8988T (cell line): ENCODE measurements at places on chromosomes 7 and 10.

DNA sequence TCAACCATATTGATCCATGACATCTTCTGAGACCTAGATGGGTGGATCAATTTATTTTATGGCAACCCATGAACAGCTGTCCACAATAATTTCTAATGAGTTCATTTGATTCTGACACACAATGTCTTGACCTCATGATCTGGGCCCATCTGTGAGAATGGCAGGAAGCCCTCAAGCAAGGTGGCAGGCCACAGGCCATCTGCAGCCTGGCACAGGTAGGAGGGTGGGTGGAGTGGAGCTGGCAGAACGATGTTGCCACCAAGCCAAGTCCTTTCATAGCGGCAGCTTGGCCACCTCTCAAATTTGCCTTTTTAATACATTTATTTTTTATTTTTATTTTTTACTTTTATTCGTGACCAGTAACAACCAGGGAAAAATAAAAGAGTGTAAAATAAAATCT lies 1181.6 kb upstream of the SORCS1 start:
- no peak for DNase-seq

DNA sequence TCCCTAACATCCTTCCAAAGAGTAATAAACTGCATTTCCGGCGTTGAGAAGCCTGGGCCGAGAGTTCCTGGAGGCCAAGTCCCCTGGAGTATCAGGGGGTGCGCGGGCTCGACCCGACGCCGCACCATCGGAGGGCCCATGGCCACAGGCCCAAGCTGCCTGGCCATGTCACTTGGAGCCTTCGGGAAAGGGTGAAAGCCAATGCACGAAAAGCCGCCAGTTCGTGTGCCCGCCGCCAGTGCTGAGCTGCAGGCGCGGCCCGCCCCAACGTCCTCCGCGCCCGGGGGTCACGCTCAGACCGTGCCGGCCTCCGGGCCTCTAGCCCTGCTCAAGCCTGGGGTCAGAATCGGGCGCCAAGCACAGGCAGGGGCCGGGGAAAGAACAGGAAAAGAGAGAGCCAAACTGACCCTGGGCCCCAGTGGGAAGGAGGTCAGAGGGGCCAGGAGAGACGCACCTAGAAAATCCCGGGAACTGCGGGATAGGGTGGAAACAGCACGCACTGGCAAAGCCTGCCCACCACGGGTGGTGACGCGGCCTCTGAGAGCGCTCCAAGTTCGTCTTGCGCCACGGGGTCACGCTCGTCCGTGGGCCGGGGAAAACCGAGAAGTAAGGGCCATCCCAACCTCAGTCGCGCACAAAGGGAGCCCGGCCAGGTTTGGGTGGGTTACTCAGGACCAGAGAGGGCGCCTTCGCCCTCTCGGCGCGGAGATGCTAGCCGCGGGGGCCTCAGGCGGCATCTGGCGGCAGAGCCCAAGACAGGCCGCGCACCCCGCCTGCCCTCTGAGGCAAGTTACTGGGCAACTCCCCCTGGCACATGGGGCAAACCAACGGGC lies 4.2 kb upstream of the EBF3 start:
- no peak for DNase-seq

GRCh38 chr10:124157271-124157681 lies 63.9 kb upstream of the CHST15 start:
- no peak for DNase-seq

- DNase-seq, result no peak
These were observed 55.0 kb upstream of the JCAD start for GRCh38 chr10:30114401-30114800.

DNA sequence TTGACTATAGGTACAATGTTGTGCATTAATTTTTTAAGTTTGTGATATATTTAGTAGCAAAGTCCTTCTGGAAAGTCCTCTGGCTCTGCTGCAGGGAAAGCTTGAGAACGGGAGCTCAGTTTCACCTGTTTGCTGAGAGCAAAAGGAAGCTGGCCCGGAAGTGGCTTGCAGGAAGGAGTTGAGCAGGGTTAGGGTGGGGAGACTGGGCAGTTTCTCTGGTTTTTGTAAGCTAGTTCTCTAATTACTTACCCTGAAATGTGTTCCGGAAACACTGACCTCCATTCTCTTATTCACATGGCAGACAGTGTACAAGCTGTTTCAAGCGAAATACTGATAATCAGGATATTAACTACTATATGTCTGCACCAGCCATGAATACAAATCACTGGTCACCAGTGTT lies 22.3 kb downstream of the MAP3K8 start:
- no peak for DNase-seq

DNA sequence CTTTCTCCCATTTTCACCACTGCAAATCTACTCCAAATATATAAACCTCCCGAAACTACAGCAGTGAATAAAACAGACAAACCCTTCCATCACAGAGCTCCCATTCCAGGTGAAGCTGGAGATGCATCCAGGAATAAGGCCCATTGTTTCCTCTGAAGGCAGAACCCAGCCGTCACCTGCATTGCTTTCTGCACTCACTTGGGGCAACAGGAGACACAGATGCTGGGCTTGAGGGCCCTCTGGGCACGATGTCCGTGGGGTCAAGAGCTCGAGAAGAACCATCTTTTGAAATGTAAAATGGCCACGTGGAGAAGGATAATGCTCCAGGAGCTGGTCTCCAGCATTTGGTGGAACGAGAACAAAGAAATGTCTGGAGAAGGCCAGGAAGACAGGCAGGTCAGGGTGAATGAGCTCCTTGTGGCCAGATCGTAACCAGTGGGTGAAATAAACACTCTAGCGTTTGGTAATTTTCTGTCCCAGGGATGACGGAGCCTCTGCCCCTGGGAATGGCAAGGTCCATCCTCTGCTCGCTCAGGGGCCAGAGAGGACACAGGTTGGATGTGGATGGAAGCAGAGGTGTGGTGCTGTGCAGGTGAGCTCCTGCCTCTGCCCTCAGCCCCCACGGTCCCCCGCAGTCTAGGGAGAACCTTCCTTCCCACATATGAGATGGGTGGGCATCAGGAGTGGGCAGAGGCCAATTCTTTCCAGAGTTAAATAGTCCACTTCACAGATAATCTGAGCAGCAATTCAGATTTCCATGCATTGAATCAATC lies 556.1 kb downstream of the DNAJB6 start:
- DNase-seq, result no peak

- DNase-seq, result no peak
These were observed 71.4 kb downstream of the RGS10 start for GRCh38 chr10:119470920-119471702.

- no peak for DNase-seq
These were observed 321.3 kb upstream of the GALNT17 start for GRCh38 chr7:70810558-70811139.

DNA sequence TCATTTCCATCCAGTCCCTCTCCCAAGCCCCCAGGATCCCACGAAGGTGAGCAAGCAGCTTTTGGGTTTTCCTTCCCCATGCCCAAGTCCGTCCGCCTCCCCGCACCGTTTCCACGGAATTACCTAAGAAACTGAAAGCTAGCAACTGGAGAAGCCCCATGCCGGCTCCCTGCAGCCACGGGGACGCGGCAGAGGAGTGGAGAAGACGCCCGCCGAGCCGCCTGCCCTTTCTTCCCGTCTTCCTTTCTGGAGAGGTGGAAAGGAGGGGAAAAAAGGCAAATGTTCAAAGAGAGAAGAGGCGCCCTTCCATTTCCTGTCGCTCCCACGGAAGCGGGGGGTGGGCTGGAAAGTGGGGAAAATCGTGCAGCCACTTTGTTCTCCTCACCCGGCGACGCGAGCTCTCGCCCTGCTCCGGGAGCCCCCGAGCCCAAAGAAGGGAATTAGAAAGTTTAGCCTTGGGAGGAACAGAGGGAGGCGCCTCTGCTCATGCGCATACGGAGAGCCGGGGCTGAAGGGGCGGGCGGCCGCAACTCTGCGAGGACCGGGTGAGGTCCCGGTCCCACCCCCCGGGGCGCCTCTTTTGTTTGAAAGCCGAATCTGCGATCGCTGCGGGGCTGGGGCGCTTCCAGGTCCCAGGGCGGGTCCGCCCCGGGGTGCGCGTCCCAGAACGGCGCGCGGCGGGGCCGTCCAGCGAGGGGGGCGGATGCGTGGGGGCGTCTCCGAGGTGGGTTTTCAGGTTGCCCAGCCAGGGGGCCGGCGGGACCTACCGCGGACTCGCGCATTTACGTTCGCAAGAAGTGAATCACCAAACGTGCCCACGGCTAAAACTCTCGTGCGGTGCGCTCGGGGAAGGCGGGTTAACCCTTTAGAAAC lies at the start of gene LAMB1:
Gene LAMB1 (minus strand): TSS at position 436 of the 873 bp plus-strand sequence. CDS start 276 bp downstream, at position 160.
- peak; percentile 44 for DNase-seq

DNA sequence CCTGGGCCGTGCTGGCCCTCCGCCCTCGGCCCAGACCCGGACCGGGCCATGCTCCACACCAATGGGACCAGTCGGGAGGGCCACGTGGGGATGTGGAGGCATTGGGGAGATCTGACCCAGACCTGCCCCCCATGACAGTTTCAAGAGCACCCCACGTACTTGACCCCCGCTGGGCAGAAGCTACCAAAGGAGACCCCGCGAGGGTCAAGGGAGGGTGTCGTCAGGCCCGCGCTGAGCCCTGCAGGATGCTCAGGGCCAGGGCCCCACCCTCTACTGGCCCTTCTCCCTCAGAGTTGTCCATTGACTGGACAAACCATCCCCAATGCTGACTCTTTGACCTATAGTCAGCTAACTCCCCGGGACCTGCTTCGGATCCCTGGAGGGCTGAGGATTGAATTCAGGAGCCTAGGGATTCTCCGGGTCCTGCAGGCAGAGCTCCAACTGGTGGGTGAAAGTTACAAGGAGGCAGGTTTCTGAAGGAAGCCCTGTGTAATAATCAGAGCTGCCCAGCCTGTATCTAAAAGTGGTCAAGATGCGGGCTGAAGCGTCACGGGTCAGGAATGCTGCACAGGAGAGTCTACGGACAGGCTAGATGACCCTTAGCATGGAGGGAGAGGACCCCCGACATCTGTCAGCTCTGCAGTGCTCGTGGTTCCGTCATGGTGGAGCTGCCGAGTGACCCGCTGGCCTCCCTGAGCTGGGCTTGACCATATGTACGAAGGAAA lies 498 bp upstream of the CALHM2 start:
- no peak for DNase-seq

GRCh38 chr10:36681751-36682632 lies 443.4 kb upstream of the ANKRD30A start:
- no peak for DNase-seq

- DNase-seq, result no peak
These were observed 103.8 kb upstream of the AGR3 start for GRCh38 chr7:16985621-16986020.

- DNase-seq, result no peak
These were observed 116.5 kb downstream of the GRM3 start for GRCh38 chr7:86760236-86760635.

GRCh38 chr7:116316838-116317628 lies 106.7 kb downstream of the TES start:
- no peak for DNase-seq

GRCh38 chr10:124700293-124701037 lies 43.7 kb downstream of the FAM53B start:
- no peak for DNase-seq

DNA sequence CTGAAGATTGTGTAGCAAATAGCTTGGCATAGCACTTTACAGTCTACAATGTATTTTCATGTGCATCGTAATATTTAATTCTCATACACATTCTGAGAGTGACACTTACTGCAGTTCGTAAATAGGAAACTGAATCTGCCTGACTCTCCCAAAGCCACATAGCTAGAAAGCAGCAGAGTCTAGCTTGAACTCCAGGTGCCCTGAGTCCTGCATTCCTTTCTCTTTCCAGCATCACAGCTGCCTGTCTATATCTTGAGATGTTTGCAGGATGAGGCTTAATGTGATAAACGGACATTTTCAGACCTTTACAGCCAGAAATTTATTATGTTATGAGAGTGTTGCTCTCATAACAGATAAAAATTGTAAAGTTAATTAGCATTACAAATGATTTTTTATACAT lies 132.9 kb upstream of the PLXDC2 start:
- no peak for DNase-seq

GRCh38 chr10:121994429-121994941 lies 5.5 kb downstream of the TACC2 start:
- DNase-seq, result no peak

- DNase-seq, result no peak
These were observed 46.3 kb downstream of the LRMDA start for GRCh38 chr10:75477680-75478079.

GRCh38 chr7:116998567-116999175 lies 45.4 kb downstream of the ST7 start:
- DNase-seq, result no peak

GRCh38 chr7:133828906-133829305 lies 298.2 kb upstream of the LRGUK start:
- DNase-seq, result no peak

DNA sequence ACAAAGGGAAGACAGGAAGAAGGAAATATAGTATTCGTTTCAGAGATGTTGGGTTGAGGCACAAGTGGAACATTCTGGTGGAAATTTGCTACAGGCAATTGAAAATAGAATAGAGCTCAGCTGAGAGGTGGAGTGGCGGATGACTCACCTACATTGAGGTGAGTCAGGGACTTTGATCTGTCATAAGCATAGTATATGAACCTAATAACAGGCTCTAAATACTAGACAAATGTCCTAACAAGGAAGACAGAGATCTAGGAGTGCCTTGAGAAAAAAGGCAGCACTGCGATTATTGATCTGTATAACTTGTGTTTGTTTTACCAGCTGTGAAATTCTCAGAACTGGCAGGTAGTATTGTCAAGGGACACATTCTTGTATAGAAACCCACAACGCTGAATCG lies 907 bp upstream of the IFRD1 start:
- DNase-seq, result no peak

GRCh38 chr7:56092789-56093531 lies at the start of gene PHKG1:
TSS of gene PHKG1 (minus strand) at chr7:56092952. CDS start at chr7:56088941, 4,011 bp downstream.
- DNase-seq, result peak; percentile 29

DNA sequence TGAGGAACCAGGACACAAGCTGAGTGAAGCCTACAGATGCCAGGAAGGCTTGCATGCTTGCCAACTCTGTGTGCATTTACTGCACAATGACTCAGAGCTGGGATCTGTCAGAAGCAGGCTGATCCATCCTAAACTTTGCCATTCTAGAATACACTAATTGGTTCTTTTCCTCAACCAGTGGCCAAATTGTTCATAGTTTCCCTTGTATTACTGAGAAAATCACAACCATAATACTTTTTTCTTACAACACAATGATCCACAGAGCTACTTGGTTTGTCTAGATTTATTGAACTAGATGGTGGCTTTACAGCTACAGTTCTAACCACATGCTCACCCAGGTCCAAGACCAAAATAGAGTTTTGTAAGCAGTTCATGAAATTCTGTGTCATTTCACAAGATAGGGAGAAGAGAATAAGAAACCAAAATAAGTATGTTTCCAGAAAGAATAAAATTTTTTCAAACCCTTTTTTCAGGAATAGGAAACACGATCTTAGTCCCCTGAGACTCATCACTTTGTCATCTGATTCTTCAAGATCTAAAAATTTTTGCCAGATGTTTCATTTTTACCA lies 21.0 kb upstream of the LRRC17 start:
- DNase-seq, result no peak

GRCh38 chr10:69366738-69367137 lies 50.0 kb downstream of the TACR2 start:
- DNase-seq, result no peak
